ENCODE measurements at places on chromosomes 13 and 19. TPM values are rescaled to one million over a fixed set of nuclear protein-coding genes. Genes with fewer than 3 reads are reported as not detected.
A peak's percentile ranks its signal among the peaks of the same experiment; 100 is the strongest.

DNA sequence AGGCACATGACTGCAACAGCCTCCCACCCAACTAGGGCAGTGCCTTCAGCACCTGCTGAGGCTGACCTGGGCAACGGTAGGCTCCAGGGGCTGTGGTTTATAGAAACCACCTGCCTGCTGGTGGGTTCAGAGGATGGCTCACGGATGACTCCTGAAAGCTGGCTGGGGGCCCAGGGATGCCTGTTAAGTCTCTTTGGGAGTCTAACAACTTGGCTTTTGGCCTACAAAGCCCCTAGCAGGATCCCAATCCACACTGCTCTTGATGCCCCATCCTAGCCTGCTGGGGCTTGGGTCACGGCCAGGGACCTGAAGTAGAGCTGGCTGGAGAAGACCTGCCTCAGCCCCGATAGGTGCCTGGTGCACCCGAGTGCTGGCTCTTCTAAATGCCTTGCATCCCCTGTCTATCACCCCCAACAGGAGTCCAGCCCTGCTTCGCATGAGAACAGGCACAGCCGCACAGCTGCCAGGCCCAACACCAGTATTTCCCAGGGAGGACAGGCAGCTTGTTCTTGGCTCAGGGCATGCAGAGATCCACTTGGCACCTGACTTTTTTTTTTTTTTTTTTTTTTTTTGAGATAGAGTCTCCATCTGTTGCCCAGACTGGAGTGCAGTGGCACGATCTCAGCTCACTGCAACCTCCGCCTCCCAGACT is 9.1 kb upstream of the EPHX3 start:
- H3K4me1 ChIP-seq: peaks cover 2% of the 10 kb centered on the region
- H3K27me3 ChIP-seq: no peaks in the 10 kb centered on the region
- DNase-seq: no peak
- H3K36me3 ChIP-seq: no peaks in the 10 kb centered on the region

DNA sequence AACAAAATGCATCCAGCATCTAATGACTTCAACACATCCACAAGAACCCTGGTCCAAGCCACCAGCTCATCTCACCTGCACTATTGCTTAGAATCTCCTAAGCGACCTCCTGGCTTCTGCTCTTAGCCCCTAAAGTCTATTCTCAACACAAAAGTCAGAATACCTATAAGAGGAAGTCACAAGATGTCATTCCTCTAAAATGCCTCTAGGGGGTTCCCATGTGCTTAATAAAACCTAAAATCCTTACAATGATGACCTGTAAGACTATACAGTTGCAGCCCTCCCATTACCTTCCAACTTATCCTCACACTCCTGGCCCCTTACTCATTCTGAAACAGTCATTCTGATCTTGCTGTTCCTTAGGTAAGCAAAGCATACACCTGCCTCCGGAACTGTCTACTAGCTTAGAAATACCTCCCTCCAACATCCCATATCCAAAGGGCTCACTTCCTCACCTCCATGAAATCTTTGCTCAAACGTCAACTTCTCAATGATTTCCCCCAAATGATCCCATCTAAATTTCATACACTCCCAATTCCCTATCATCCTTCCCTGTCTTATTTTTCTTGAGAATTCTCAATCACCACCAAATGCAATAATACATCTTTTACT is 10.0 kb downstream of the ATP7B start:
- H3K36me3 ChIP-seq: no peaks in the 10 kb centered on the region
- H3K27ac ChIP-seq: no peak overlapping the region
- H3K4me1 ChIP-seq: peaks cover 32% of the 10 kb centered on the region
- no peaks in the 10 kb centered on the region for H3K27me3 ChIP-seq
- no peak overlapping the region for H3K4me3 ChIP-seq

- H3K27ac ChIP-seq: no peak overlapping the region
- no peak overlapping the region for H3K4me3 ChIP-seq
- no peak for DNase-seq
- no peaks in the 10 kb centered on the region for H3K27me3 ChIP-seq
- H3K36me3 ChIP-seq: no peaks in the 10 kb centered on the region
These were observed 81.7 kb downstream of the TNFRSF19 start for GRCh38 chr13:23651887-23652286.

DNA sequence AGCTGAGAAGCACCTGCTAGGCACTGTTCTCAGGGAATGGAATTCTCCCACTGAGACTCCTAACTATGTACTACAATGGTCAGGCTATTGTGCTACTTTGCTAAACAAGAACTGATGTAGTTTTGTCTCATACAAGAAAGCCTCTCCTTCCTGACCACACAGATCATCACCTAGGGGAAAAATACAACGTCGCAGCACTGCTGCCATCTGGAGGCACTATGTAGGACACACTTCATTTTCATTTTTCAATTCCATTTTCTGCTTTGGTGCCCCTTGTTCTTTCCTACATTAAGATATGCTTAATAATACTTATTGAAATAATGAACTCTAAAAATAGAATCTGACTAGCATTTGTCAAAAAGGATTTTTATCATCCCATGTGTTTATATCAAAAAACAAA is 21.1 kb downstream of the PROSER1 start:
- H3K27me3 ChIP-seq: no peaks in the 10 kb centered on the region
- peaks cover 9% of the 10 kb centered on the region for H3K4me1 ChIP-seq
- no peak for DNase-seq
- H3K27ac ChIP-seq: peak overlapping the region; percentile 43

- H3K4me3 ChIP-seq: no peak overlapping the region
- no peaks in the 10 kb centered on the region for H3K36me3 ChIP-seq
- no peaks in the 10 kb centered on the region for H3K4me1 ChIP-seq
- no peak overlapping the region for H3K27ac ChIP-seq
- DNase-seq: no peak
These were observed 6.9 kb downstream of the KIR3DL3 start for GRCh38 chr19:54731191-54731590.

The DNM2 gene
- total RNA-seq: 111 TPM

The OR10H1 gene
- not detected for total RNA-seq
